ENCODE measurements at places on chromosomes 6 and 20.
A peak's percentile ranks its signal among the peaks of the same experiment; 100 is the strongest.

DNA sequence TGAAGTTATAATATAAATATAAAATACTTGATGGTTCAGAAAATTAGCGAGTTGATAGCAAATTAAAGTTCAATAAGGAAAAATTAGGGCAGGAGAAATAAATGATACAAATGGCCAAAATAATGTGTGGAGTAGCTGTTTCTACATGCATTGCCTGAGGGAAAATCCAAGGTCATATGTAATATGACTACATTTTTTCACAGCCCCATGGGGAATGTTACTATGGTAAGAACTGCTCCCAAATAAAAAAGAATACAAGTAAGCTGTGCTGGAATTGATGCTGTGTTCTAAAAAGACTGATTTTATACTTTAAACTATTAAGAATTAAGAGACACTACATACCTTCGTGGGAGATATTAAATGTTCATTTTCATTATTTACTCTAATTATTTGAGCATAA lies 34.1 kb downstream of the MEI4 start:
- no peak for DNase-seq
- H3K36me3 ChIP-seq: no peaks in the 10 kb centered on the region
- H3K27me3 ChIP-seq: no peaks in the 10 kb centered on the region
- no peak overlapping the region for H3K4me3 ChIP-seq
- no peak overlapping the region for H3K27ac ChIP-seq
- no peaks in the 10 kb centered on the region for H3K4me1 ChIP-seq

DNA sequence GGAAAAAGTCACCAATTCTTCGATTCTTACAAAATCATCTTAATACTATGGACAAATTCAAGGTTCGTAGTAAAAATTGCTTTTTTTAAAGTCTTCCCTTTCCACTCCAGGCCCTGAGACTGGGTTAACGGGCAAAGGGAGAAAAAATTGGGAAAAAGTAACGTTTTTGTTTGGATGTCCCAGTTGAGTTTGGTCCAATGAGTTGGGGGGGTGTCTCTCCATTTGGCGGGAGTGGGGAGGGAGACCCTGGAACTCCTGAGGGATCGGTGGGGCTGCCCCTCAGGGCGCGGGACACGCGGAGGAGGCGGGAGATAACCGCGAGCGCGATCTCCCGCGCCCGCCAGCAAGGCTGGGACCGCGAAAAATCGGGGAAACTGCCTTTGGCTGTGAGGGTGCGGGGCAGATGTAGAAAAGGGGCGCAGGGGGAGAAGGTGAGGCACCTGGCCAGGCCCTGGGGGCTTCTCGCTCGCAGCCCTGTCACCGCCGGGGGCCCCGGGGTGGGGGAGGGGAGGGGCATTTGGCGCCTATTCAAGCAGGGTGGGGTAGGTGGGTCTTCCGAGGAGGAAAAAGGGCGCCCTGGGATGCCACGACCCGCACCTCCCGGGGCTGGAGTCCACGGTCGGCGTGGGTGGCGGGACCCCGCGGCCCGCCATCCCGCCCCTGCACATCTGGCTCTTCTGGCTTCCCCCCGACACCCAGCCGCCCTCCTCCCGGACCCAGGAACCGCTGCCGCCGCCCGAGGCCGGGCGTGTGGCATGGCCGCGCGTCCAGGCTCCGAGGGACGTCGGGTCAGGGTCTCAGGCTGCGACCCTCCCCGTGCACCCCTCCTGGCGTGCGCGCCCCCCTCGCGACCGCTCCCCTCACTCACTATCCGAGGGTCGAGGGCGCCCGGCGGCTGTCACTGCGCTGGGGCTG lies 595 bp downstream of the FBXO5 start:
- peak overlapping the region; percentile 73 for H3K4me3 ChIP-seq
- no peak overlapping the region for H3K27ac ChIP-seq
- DNase-seq: no peak
- H3K27me3 ChIP-seq: no peaks in the 10 kb centered on the region

- H3K27ac ChIP-seq: no peak overlapping the region
- DNase-seq: no peak
- no peaks in the 10 kb centered on the region for H3K27me3 ChIP-seq
- H3K4me1 ChIP-seq: no peaks in the 10 kb centered on the region
- H3K4me3 ChIP-seq: no peak overlapping the region
- no peaks in the 10 kb centered on the region for H3K36me3 ChIP-seq
Observed at GRCh38 chr6:154621686-154622085, 111.2 kb upstream of the CNKSR3 start.

- H3K36me3 ChIP-seq: no peaks in the 10 kb centered on the region
- H3K4me1 ChIP-seq: no peaks in the 10 kb centered on the region
- H3K27ac ChIP-seq: no peak overlapping the region
- no peaks in the 10 kb centered on the region for H3K27me3 ChIP-seq
Observed at GRCh38 chr20:55333798-55334197, 671.5 kb downstream of the CBLN4 start.

DNA sequence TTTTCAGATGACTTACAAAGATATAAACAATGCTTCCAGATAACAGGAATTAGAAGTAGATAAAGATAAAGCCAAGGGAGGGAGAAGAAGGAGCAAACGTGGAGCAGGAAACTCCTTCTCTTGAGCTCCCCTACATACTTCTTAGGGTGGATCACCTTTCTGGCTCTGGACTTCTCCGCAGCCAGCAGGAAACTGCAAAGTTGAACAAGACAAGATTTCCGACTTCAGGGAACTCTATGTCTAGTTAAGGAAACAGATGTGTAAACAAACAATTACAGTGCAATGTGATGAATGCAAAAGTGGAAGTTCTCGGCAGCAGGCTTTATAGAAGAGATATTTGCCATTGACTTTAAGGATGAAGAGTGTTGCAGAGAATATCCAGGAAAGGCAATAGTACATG lies 134.0 kb upstream of the MARCKS start:
- H3K27ac ChIP-seq: no peak overlapping the region
- H3K4me1 ChIP-seq: no peaks in the 10 kb centered on the region
- no peaks in the 10 kb centered on the region for H3K36me3 ChIP-seq
- no peak overlapping the region for H3K4me3 ChIP-seq
- no peaks in the 10 kb centered on the region for H3K27me3 ChIP-seq
- no peak for DNase-seq

GRCh38 chr6:115053169-115053860 lies 710.5 kb upstream of the HS3ST5 start:
- H3K36me3 ChIP-seq: no peaks in the 10 kb centered on the region
- no peak for DNase-seq
- no peak overlapping the region for H3K4me3 ChIP-seq
- no peaks in the 10 kb centered on the region for H3K4me1 ChIP-seq

Data from gastrocnemius medialis (tissue), 4 donors.